T-cell (primary cell): ENCODE measurements at places on chromosomes 4 and X.

DNA sequence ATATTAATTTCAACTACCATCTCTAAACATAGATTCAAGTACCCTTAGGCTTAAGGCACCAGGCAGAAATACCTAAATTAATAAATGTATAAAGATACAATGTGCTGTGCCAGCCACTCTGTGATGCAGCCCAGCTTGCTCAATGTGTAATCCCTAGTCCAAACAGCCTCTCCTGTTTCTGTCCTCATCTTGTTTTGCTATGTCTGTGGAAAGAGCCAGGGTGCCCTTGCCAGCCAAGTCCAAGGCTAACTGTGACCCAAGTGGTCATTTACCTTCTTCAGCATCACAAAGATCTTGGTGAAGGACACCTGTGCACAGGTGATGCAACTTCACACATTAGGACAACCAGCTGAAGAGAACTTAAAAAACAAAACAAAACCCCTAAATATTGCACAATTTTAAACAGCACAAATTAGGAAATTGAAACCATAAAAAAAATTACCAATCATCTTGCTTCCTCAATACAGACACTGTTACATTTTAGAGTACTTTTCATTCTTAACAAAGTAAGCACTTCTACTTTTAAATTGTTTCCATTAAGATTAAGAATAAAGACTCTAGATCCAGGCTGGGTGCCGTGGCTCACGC, 89.6 kb downstream of the C4orf51 start:
- DNase-seq: no peak

GRCh38 chr4:6539009-6539764, 35.8 kb upstream of the MAN2B2 start:
- no peak for DNase-seq

DNA sequence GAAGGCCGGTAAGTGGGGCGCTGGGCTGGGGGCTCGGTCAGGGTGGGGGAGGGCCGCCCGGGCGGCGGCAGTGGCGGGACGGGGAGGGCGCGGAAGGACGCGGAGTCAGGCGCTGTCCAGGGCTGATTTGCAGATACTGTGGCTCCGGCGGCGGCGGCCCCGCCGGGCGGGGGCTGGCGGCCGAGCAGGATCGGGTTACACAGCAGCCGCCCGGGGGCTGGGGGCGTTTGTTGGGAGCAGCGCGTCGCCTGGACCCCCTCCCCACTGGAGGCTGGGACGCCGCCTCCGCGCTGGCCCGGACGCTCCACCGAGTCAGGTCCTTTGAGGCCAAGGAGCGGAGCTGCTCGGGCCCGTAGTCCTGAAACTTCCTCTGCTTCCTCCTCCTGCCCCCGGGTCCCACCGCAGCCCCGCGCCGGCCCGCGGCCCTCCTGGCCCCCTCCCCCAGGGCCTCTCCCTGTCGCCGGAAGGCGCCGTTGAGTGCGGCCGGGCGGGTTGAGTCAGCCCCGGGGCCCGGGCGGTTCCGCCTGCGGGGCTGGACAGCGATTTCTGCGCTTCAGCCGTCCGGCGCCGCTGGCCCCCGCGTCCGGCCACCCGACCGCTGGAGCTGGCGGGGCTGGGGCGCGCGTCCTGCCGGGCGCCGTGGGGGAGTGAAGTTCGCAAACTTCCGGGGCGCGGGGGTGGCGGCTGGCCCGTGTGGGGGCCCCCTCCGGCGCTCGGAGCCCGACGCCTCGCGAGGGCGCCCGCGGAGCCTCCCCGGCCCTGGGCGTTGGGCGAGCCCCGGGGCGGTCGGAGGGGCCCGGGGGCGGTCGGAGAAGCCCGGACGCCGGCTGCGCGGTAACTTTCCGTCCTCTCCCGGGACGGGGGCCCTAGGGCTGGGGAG, 746 bp downstream of the REST start:
- peak; percentile 66 for DNase-seq

DNA sequence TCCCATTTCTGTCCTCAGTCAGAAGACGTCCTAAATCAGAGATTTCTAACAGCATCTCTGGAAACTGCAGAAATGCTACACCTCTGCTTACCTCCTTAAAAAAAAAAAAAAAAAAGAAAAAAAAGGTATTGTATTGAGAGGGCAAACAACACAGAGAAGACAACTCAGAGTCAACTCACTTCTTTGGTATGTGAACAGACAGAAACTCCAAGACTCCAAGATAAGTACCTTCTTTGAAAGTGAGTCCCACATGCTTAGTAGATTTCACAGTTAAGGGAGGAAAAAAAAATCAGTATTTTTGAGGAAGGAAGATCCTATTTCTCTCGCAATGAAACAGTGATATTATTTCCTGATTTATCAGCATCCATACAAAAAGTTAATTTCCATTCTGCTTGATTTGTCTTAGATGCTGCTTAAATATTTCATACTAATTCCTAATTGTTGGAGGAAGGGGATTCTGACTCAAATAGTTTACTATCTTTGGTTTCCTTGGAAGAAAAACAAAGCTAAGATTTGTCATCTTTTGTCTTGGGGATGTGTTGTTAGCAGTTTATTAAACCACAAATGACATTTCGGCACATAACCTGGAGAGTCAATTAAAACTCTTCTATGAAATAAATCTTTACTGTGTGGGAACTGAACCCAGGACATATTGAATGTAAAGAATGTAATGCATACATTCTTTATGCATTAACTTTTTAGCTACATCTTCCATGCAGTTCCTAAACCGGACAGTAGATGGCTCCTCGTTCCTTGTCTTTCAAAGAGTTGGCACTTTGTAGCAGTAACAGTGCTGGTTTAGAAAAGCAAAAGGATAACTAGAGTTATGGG, 4.7 kb downstream of the RASGEF1B start:
- DNase-seq: peak; percentile 63

DNA sequence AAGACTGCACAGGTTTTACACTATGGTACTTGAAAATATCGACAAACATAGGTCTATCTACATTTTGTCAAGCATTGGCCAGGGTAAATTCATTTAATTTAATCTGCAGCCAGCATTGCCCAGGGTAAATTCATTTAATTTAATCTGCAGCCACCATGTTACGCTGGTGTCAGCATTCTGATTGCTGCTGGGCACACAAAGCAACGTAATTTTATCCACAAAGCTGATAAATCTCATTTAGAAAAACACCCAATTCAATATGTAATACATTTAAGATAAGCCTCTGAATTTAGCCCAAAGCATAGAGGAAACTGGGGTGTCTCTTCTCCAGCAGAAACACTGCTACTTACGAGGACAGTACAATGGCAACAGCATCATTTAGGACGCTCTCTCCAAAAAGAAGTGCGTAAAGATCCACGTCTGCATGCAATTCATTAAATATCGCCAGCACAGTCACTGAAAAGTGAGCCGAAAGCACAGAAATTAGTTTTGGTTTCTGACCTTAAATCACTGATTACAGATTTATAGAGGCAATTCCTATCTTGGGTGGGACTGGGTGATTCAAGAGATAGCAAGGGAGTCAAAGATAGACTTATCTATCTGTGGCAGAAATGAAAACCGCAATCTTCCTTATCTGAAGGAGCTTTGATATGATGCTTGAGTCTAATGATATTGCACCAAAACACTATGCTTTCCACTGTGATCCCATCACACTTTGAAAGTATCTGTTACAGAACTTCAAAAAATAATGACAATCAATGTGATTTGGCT, 88.8 kb downstream of the CHST7 start:
- DNase-seq: no peak

GRCh38 chr4:123599920-123600810, 203.6 kb downstream of the SPRY1 start:
- DNase-seq: peak; percentile 75

GRCh38 chr4:52099860-52100461, 48.9 kb downstream of the SPATA18 start:
- no peak for DNase-seq

- no peak for DNase-seq
These were observed 819.5 kb downstream of the TECRL start for GRCh38 chr4:63589796-63590195.

- DNase-seq: no peak
These were observed 36.7 kb downstream of the SLC9A6 start for GRCh38 chrX:136021903-136022302.

GRCh38 chr4:129233691-129234090, 137.7 kb downstream of the C4orf33 start:
- DNase-seq: no peak

DNA sequence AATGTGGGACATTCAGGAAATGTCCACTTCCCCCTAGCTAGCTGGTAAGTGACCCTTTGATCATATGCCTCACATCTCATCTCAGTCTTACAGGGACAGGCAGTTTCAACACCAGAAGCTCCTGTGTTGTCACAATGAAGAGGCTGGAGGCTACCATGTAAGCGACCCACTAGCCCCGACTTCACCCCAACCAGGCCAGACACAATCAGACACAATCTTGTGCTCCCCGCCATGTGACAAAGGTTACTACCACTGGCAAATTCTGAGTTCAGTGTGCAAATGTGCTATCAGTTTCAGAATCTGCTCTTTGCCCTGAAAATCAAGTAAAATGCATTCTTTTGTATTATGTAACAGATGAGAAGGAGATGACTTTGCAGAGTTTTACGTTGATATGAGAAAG, 56.9 kb upstream of the STS start:
- no peak for DNase-seq

DNA sequence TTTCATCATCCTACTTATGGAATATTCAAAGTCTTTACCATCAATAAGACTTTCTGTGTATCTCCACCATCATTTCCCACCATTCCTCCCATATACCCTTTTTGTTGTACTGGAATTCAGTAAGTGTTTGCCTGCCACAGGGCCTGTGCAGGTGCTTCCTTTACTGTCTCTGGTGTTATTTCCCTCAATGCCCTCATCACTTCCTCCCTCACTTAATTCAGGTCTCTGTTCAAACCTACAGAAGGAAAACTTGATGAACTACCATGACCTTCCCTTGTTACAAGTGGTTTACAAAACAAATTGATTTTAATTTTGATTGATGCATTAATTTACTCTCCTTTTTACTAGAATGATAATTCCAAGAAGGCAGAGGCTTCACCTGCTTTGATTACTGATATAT, 159.5 kb upstream of the FAT4 start:
- no peak for DNase-seq

GRCh38 chr4:182540496-182540895, 297.3 kb downstream of the TENM3 start:
- no peak for DNase-seq
